ENCODE measurements at places on chromosomes 16 and 17.

- DNase-seq: no peak
Observed at GRCh38 chr17:77153472-77153871, 12.7 kb downstream of the SEC14L1 start.

GRCh38 chr16:67147437-67148140 is 3.2 kb downstream of the B3GNT9 start:
- no peak for DNase-seq

DNA sequence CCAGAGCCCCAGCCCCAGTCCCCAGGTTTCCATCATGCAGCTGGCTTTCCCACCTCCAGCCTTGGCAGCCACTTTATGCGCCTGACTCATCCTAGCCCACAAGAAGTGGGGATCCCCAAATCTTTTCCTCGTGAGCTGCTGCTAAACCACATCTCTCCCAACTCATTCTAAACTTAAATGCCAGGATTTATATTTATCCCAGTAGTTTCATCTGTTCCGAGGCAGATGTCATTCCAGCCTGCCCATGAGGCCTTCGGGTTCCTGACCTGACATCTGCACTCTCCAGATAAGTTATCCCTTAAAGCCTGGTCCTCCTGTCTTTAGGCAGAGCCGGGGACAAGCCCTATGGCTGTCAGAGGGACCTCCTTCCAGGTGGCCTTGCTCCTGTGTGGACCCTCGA is 16.6 kb downstream of the PLXDC1 start:
- DNase-seq: no peak

DNA sequence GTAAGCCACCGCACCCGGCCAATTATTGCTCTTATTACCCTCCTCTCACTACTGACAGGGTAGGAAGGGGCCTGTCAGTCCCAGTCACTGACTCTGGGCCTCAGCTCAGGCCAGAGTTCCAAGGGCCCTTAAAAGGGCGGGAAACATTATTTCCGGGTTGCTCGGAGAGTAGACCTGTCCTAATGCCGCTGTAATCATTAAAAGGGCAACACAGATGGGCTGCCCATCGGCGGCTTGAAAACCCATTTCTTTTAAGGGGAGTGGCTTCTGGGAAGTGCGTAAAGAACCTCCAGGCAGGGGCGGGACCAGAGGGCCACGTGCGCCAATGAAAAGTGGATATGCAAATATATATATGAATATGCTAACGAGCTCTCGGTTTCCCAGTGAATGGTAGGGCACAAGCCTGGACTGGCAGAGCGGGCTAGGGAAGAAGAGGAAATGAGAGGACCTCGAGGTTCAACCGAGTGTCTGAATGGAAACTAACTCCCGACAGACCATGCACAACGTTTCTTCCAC is 26.6 kb downstream of the PIPOX start:
- no peak for DNase-seq

DNA sequence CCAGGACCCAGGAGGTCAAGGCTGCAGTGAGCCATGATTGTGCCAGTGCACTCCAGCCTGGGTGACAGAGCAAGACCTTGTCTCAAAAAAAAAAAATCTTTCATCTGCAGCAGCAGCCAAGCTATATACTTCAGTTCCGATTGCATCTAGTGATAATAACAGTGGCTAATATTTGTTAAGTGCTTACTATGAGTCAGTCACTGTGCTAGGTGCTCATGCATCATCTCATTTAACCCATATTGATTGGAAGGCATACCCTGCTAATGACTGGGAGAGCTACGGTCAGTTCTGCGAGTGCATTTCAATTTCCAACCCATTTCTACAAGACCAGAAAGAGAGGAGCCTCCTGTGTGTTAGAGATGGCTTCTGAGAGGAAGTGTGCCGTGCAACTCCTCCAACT is 7.7 kb upstream of the TUBG2 start:
- DNase-seq: no peak

- DNase-seq: no peak
Observed at GRCh38 chr16:28475221-28475620, 3.1 kb upstream of the NPIPB7 start.

GRCh38 chr17:11805952-11806351 is 191.3 kb downstream of the ZNF18 start:
- no peak for DNase-seq

GRCh38 chr16:12936391-12936790 is 35.0 kb downstream of the SHISA9 start:
- no peak for DNase-seq

DNA sequence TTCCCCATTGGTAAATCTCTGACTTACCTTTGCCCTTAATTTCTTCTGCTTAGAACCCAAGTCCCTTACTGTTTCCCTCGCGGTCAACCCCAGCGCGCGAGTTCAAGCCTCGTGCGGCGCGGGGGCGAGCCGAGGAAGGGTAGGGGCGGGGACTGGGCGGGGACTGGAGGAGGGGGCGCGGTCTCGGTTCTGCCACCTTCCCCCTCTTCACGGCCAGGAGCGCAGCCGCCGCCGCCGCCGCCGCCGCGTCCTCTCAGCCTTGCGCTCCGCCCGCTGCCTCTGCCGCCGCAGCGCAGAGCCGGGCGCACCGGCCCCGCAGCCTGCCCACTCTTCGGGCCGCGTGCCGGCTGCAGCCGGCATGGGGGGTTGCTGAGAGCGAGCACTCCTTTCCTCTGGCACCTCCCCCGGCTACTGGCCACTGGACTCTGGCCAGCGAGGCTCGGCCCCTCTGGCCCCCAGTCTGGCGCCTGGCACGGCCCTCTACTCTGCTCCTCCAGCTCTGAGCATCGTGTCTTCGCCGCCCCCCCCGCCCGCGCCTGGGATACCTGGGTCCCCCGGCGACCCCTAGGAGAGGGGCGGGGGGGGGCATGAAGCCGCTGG is at the start of gene RAPGEFL1:
Gene RAPGEFL1, plus strand, starts transcription at position 196 of the 600 bp plus-strand sequence. Its CDS starts 392 bp downstream, at position 588.
- peak; percentile 73 for DNase-seq

DNA sequence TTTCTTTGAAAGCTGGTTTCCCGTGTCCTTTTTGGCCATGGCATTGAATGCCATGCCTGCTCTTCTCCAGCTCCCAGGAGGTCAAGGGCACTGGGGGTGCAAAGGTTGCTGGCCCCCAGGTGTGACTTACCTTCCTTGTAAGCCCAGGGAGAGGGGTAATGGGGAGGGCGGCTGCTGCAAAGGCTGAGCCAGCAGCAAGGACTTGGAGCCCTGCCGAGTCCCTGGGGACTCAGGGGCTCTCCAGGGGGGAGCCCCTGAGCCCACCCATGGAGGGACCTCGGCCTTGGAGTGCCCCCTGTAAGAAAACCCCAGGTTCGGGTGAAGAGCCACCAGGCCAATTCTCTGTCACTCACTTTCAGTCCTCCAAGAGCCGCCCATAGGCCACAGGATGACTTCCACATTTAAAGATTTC is 5.9 kb upstream of the CCL22 start:
- no peak for DNase-seq

- DNase-seq: peak; percentile 77
Observed at GRCh38 chr16:12067714-12068401, 91.3 kb downstream of the SNX29 start.

DNA sequence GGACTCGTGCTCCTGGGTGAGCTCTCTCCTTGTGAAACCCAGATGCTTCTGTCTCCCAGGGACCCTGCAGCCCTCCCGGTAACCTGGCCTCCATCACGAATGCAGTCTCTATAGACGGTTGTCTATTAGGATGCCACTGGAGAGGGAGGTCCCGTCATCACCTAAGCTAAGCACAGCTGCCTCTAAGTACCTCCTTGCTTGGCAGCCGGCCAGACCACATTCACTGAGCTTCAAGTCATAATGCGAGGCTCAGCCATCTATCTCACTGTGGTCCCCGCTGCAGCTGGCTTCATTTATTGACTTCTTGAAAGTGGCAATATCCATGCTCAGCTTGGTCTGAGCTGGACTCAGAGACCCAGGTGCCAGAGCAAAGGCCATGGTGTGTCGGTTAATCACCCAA is 74.5 kb upstream of the HSBP1 start:
- DNase-seq: no peak

GRCh38 chr17:35218915-35219314 is 24.0 kb upstream of the SLFN5 start:
- DNase-seq: no peak

DNA sequence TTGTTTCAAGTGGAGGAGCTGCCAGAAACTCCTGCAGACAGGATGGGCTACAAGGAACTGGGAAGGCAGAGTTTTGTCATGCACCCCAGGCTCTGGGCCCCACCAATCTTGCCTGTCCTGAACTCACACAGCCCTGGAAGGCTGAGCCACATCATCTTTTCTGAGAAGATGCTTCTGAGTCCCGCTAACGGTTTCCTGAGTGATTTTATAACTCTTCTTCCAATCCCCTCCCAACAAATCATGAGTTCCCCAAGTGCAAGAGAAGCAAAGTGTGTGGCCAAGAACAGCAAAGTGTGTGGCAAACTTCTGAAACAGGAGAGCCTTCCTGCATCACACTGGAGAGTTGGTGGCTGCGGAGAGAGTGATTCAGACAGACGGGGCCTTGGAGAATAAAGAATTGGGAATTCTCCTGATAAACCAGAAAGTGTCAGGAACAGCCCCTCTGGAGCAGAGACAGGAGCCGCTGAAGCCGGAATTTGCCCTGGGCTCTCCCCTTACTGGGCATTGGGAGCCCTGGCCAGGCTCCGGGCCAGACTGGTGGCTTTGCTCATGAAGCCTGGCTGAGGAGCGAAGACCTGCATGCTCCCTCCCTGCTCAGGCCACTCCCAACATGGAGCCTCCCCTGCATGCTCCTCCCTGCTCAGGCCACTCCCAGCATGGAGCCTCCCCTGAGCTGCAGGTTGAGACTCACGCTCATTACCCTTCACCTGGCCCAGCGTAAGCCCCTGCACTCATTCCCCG is 47.2 kb downstream of the PITPNM3 start:
- DNase-seq: no peak

GRCh38 chr16:2432801-2433505 is 3.7 kb downstream of the CCNF start:
- DNase-seq: no peak

- DNase-seq: no peak
Observed at GRCh38 chr16:89371968-89372634, 118.3 kb downstream of the ANKRD11 start.

- DNase-seq: no peak
Observed at GRCh38 chr17:75730065-75730464, 8.8 kb downstream of the ITGB4 start.

DNA sequence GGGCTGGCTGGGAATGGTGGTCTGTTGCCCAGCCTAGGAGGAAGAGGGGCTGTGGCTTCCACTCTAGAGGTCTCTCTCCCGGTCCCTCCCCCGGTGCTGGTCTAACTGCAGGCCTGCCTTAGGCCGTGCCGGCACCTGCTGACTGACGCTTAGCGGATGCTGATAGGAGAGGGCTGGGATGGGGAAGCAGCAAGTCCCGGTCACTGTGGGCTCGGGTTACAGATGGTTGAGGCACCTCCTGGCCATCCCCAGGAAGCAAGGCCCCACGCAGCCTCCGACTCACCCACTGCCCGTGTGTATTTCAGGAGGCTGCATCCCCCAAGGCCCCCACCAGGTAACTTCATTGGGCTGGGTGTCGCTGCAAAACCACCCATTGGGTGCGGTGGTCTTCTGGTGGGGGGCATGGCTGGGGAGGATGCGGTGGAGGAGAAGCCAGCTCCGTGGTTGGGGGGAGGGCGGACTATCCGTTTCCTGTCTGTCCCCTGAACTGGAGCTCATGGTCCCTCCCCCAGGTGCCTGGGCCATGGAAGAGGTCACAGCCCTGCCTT is 278.9 kb downstream of the SEC14L1 start:
- DNase-seq: no peak

GRCh38 chr16:78474762-78475161 is 375.3 kb downstream of the WWOX start:
- no peak for DNase-seq

DNA sequence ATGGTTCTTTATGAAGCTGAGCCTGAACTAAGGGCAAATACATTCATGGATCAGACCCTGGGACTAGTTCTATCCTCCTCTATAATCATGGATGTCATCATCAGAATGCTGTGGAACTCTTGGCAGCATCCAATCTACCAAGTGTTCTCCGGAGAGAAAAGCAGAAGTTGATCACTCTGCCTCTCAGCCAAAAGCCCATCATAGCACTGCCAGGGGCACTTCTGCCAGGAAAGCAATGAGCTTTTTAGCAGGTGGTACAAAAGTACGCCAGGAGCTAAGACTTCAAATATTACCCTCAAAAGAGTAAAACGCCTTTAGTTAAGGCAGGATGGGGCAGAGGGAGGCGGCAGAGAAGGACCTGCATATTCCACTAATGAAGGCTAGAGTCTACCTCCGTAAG is 279.0 kb downstream of the SLC39A11 start:
- DNase-seq: no peak

- no peak for DNase-seq
Observed at GRCh38 chr17:40540448-40540847, 24.8 kb downstream of the CCR7 start.

- DNase-seq: no peak
Observed at GRCh38 chr17:55533608-55534007, 22.4 kb upstream of the SMIM36 start.

DNA sequence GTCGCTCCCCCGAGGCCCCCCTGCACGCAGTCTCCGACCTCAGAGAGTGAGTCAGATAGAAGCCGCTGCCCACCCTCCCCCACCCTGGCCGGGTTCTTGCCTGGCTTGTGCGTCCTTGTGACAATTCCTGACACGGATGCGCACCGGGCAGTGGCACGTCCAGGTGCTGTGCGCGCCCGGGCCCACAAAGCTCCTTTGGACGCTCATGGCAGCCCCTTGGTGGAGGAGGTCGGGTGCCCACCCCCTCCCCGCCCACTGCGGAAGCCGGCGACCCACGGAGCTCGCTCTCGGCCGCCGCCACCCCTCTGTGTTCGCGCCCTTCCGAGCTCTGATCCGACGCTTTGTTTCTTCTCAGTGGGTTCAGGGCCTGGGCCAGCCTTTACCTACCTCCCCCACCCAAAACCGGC is 662 bp upstream of the TUBB3 start:
- no peak for DNase-seq

- DNase-seq: no peak
Observed at GRCh38 chr17:79470754-79471153, 140.1 kb downstream of the RBFOX3 start.

DNA sequence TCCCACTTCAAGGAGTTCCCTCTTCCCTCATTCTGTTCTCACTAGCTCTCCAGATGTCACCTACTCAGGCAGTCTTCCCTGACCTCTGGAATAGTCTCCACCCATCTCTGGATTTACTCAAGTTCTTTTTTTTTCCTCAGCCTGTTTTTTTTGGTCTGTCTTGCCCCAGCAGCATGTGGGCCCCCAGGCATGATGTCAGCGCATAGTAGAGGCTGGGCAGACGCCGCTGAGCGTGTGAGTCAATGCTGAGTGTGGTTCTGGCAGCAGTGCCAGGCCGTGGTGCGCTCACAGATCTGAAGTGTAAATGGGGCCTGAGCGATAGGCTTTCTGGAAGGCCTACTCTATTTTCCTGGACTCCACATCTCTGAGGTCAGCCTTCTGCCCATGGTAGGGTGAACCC is 2.7 kb upstream of the KCNJ18 start:
- no peak for DNase-seq

- no peak for DNase-seq
Observed at GRCh38 chr17:38673707-38674013, 1.1 kb downstream of the EPOP start.
